ENCODE measurements at places on chromosomes 2 and 18.

DNA sequence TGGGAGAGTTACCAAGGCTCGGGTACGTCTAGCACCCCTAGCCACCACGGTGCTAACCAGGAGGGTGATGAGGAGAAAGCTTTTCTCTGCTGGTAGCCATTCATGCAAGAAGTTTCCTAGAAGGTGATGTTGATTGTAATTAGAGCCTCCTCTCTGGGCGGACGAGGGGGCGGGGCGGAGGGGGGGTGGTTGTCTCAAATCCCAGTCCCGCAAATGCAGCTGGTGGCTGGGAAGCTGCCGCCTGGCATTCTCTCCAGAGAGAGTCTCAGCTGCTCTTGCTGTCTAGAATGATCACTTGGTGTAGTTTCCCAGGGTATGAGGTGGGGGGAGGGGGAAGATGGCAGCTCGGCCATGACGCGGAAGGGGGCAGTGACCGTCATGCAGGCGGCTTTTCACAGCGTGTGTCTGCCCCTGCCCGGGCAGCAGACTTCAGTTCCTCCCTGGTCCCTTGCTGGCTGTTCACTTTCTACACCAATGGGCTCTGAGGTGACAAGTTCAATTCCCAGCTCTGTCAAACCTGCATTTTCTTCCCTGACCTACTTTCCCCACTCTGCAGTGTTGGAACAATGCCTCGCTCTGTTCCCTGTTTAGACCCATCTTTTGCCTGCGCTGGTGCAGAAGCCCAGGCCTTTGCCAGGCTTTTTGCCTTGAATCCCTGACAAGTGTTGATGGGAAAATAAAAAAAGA, 61.5 kb upstream of the KLF7 start:
- DNase-seq: no peak

DNA sequence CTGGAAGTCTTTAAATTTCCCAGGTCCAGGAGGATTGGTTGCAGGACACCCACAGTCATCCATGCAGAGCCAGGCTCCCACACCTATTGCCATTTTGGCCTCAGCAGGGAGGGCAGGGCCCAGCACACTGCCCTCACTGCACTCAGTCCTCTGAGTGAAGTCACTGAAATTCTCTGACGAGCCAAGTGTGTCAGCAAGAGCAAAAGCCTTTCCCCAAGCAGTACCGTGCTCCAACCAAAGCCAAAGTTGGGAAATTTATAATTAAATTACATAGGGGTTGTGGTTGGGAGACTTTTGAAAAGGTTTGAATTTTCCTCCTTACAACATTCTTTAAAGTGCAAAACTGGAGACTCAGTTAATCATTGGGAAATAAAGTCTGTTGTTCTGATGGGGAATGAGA, 98.5 kb upstream of the CD226 start:
- DNase-seq: no peak

DNA sequence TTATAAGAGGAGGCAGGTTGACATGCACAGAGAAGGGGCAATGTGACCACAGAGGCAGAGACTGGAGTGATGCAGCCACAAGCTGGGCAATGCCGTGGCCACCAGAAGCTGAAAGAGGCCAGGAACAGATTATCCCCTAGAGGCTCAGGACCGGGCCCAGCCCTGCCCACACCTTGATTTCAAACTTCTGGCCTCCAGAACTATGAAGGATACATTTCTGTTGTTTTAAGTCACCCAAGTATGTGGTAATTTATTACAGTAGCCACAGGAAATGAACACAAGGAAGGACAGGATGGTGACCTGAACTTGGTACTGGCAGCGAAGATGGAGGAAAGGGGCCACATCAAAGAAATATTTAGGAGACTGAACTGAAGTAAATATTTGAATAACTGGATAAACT, 66.8 kb upstream of the RIOK3 start:
- no peak for DNase-seq

GRCh38 chr2:120238728-120239487, 13.7 kb upstream of the RALB start:
- no peak for DNase-seq

DNA sequence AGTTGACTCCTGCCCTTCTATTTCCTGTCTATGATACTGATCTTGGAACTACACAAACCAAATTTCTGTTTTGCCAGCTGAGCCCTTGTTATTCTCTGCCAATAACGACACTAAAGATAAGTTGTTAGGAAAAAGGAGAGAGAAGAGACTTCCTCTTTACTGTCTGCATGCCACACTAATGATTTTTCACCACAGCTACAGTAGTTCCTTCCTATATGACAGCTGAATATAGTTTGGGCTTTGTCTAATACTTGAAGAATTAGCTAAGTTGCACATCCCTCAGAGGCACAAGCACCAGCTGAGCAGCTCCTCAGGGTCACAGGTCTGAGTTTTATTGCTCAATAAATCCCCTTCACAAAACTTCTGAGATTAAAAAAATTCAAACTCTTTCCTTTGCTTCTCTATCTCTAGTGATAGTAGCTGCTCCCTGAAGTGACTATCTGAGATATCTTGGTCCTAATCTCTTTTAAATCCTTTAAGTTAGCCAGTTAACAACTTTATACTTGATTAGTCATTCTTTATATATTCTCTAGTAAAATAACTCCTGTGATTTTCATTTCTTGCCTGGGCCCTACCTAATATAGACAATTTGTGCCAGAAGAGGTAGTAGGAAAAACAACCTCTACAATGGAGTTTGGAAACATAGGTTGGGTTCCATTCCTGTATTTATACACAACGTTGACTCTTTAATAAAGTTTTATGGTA, 253.0 kb upstream of the CNTNAP5 start:
- no peak for DNase-seq

- no peak for DNase-seq
These were observed 119.6 kb downstream of the FEZ2 start for GRCh38 chr2:36478332-36478738.

GRCh38 chr2:96111823-96112500, 4.4 kb downstream of the ADRA2B start:
- DNase-seq: no peak

DNA sequence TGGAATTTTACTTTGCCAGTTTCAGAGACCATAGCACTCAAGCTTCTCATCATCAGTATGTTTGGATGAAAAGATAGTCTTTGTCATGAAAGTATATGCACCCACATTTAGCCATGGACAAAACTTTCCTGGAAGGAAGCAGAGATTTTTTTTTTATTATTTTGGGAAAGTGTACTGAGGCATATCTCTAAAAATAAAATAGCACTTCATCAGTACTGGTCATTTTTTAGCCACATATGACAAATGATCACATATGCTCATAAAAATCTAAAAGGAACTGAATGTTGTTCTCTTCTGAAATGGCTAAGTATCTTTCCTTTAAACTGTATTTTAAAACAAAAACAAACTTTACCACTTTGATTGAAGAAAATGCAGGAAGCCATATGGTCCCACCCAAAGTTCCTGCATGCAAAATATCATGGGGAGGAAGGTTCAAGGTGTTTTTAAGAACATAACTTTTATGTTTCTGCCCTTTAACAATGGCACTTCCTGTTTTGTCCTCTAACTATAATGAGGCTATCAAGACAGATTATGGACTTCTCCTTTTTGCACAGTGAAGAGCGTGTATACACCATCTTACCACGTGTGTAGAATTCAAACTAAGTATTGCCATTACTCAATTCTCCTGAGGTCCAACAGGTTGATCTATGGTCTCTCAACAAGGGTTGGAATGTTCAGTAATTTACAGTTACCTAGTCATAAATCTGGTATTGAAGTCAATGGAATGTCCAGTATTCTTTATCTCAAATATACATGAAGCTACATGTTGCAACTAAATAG, 77.1 kb upstream of the SLC39A10 start:
- DNase-seq: no peak

DNA sequence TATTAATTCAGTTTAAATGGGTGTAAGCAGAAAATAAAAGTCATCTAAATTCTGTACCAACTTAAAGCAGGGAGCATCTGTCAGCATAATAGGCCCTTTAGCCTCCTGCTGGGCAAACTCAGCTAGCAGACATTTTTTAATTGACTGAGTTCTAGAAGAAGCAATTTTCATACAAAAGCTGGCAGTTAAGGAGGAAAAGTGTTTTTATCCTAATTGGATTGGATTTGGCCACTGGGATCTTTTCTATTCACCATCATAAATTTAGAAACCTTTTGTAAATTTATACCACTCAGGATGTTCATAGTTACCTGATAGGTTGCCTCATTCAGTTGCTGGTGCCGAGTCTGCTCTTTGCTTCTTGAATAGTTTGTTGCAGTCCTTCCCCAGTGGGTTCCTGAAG, 262.7 kb upstream of the FSIP2 start:
- DNase-seq: no peak
